G401 (cell line): ENCODE measurements at places on chromosomes 6 and 20. TPM values are rescaled to one million over a fixed set of nuclear protein-coding genes. Genes with fewer than 3 reads are reported as not detected.

GRCh38 chr6:148973538-148974208 is 226.8 kb downstream of the UST start:
- peak; percentile 48 for DNase-seq

- DNase-seq: peak; percentile 15
These were observed 1.2 kb downstream of the SYNCRIP start for GRCh38 chr6:85641522-85641896.

DNA sequence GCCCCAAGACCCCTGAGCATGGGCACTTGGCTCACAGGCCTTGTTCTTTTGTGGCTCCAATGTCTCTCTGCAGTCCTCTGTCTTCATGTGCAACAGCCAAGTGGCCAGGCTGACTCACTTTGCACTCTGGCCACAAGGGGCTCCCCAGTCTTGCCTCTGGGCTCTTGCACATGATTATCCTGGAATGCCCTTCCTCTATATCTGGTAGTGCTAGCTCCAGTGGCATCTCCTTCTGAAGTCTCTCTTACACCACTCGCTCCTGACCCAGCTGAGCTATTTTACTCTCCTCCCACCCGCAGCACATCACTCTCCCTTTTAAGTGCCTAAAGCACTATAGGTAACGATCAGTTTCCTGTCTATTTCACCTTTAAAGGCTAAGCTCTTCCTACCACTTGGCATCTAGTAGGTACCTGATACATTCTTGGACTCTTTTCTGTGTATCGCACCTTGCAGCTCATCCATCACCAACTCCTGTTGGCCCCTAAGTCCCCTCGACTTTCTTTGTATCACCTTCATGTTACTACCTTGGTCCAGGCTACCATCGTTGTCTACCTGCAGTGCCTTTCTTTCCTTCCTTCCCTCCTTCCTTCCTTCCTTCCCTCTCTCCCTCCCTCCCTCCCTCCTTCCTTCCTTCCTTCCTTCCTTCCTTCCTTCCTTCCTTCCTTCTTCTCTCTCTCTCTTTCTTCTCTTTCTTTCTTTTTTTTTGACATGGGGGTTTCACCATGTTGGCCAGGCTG is 211.9 kb upstream of the RNF24 start:
- DNase-seq: no peak

DNA sequence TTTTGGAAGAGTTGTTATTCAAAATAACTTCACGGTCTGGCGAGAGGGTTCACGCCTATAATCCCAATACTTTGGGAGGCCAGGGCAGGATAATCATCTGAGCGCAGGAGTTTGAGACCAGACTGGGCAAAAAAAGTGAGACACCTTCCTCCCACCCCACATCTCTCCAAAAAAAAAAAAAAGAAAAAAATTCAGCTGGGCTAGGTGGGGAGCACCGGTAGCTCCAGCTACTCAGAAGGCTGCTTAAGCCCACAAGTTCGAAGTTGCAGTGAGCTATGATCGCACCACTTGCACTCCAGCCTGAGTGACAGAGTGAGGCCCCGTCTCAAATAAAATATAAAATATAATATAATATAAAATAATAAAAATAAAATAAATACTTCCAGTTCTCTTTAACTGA is 10.4 kb downstream of the OR2B2 start:
- DNase-seq: no peak

- no peak for DNase-seq
These were observed 258.1 kb downstream of the UTRN start for GRCh38 chr6:144543006-144543871.

- peak; percentile 73 for DNase-seq
These were observed 1.2 kb downstream of the FUT9 start for GRCh38 chr6:96017070-96017359.

DNA sequence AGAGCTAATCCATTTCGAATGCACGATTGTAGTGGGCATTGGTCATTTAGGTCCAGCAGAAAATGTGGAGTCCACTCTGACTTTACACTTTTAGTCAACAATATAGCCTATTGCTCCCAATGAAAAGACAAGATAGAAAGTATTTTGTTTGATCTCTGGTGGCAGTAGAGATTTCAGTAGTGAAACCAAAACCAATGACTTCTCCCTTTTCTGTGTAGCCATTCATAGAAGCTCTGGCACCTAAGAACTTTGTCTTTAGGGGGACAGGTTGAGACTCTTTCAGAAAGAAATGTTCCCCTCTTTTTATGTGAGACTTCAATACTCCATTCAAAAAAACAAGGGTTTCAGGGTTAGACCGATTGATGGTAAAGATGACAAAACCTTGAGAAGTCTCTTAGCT is 510.8 kb upstream of the POU3F2 start:
- no peak for DNase-seq

- no peak for DNase-seq
These were observed 262.2 kb upstream of the FLRT3 start for GRCh38 chr20:14599613-14600012.

DNA sequence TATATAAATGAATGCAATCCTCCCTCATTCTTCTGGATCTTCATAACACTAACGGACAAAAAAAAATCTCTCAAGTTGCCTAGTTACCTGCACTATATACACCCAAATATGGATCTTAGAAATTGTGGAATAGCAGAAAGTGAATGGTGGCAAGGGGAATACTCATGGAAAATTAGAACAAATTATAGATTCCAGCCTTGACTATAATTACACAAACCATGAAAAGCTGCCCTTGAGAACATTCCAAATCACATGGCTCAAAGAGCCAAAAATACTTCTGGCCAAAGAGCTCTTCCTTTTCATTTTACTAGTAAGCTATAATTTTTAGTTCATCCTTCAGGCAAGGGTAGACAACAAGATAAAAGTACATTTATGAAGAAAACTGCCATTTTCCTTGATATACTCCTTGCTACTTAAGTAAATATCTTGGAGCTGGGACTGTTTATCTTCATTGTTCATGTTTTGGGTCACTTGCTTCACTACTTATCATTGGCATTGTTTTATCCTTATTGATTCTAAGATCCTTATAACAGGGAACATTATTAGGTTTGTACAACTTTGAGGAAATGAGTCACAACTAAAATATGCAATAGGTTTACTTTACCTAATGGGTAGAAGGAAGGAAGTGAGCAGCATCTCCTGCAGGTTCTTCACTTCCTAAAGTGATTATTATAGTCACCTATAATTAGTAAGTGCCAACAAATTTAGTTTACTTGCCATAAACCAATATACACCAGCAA is 6.4 kb upstream of the MTRES1 start:
- no peak for DNase-seq

- no peak for DNase-seq
These were observed 214.9 kb upstream of the RNF217 start for GRCh38 chr6:124747349-124747748.

PNPLA1 gene
- total RNA-seq: not detected in 2 replicates

DNA sequence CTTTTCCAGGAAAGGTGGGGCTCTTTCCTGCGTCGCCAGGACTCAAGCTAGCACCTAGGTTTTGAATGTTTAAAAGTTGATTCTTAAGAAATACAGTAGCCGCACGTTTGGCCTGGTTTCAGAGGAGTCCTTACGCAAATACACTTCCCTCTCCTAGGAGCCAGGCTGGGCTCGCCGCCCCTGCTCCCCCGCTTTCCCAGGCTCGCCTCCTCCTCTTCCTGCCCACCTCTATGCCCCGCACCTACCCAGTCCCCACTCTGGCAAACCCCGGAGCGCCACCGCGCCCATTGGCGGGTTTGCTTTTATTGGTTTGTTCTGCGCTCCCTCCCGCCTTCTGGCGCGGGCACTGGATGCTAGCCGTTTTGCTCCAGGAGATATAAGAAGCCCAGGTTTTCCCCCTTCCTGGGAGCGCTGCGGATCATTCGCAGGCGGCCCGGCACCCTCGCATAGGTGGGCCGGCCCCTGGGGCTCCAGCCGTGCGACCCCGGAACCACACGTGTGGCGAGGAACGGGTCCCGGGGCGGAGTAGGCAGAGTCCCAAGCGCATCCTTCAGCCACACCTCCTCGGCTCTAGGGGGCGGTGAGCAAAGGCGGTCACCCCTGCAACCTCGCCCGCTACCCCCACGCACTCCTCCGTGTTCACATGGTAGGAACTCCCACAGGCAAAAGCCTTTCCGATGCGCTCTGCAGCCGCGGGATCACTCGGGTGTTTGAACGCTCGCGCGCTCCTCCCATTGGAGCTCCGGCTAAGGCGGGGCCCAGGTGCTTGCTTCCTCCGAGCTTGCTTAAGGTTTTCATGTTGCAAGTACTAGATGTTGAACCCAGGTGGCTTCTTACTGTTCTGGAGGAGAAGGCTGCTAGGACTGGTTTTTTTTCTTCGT is 119.0 kb downstream of the RTN4IP1 start:
- DNase-seq: no peak

- DNase-seq: no peak
These were observed 35.7 kb upstream of the ZMYND8 start for GRCh38 chr20:47392015-47392720.

DNA sequence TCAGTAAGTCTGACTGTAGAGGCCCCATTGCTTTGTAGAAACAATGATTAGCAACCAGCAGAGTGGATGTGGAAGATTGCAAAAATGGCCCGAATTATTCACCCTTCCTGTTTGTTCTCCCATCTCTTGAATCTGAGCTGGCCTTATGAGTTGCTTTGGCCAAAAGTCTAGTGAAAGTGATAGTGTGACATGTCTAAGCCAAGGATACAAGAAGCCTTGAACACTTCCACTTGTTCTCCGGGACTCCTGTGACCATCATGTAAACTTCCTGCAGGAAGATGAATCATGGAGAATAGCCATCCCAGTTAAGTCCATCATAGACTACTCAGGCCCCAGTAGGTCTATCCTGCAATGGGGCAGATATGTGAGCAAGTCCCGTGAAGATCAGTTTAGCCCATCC is 252.0 kb upstream of the JAG1 start:
- DNase-seq: no peak

HCRTR2 gene
- not detected in 2 replicates for total RNA-seq

NOX3 gene
- total RNA-seq: 0.10 TPM in 1 of 2 replicates, not detected in the other

DNA sequence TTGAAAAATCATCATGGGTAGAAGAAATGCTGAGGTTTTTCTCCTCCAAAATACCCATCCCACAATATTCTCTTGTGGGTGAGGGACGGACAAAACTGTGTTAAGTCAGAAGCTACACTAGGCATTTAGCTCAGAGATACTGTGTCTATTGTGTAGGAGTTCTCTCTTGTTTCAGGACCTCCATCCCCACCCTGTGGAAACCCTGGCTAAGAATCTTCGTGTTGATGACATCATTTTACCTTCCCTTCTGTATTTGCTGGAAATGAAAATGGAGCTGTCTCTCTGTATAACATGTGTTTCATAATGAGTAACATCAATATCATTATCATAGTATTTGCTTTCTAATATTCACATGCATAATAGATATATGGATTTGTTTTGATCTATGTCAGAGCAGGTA is 1193.0 kb upstream of the CITED2 start:
- DNase-seq: no peak

- DNase-seq: no peak
These were observed 20.0 kb downstream of the PNLDC1 start for GRCh38 chr6:159819932-159820640.

DNA sequence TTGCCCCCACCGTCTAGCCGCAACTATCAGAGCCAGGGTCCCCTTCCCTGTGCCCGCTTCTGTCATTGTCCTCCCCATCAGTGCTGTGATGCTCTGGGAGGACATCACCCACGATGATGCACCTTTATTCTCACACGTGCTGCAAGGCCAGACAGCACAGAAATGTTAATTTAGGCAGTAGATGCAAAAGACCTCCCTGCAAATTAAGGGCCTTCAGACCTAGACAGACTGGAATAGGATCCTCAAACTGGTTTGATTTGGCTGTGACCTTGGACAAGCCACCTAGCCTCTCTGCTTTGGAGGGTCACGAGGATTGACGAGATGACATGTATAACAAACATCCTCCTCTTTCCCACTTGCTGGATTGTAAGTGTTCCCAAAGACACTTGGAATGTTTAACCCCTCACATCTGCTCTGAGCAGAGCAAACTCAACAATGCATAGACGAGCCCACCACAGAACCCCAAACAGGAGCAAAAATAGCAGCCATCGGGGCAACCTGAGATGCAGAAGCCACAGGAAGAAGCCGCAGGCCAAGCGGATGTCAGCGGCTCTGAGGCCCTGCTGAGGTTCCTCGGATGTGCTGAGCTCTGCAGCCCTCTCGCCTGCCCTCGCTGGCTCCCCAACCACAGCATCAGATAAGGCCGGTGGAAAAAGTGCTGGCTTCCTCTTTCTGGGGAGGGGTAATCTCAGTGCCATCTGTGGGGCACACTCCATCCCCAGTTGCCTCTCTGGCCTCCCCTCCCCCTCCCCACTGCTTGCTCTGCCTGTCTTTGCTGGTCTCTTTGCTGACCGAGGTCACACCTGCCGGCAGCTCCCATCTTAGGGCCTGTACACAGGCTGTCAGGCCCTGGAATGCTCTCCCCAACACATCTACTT is 35.3 kb downstream of the TOX2 start:
- no peak for DNase-seq

LY6G5B gene
- total RNA-seq: 2.0 TPM in 1 of 2 replicates, not detected in the other

REV3L gene
- total RNA-seq: 13.7 and 26.2 TPM in 2 replicates

- DNase-seq: no peak
These were observed 106.1 kb downstream of the NOL4L start for GRCh38 chr20:32479012-32479411.

HLA-DOA gene
- total RNA-seq: 1.4 and 1.7 TPM in 2 replicates

ROS1 gene
- total RNA-seq: not detected in 2 replicates

DNA sequence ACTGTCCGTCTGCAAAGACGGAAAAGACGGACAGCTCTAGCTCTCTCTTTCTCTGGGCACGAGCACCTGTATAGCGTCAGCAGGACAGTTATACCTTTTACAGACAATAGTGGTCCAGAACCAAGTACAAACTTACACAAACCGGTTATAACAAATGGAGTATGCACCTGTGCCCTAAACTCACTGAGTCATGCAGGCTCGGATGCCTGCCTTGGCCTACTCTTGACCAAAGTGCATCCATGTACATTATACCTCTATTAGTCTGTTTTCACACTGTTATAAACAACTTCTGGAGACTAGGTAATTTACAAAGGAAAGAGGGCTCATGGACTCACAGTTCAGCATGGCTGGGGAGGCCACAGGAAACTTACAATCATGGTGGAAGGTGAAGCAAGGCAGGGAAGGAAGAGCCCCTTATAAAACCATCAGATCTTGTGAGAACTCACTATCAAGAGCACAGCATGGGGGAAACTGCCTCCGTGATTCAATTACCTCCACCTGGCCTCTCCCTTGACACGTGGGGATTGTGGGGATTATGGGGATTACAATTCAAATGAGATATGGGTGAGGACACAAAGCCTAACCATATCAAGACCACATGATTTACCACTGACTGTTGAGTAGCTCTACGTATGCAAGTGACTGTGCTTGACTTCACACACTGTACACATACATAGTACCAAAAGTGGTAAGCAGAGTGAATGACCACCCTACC is 23.1 kb downstream of the MAN1A1 start:
- no peak for DNase-seq

ADGRB3 gene
- not detected in 2 replicates for total RNA-seq

- peak; percentile 97 for DNase-seq
These were observed 72.1 kb downstream of the CBFA2T2 start for GRCh38 chr20:33561692-33562601.

GRCh38 chr6:157873735-157874344 is 50.8 kb downstream of the SNX9 start:
- peak; percentile 38 for DNase-seq

GRCh38 chr20:59044295-59044694 is 1.7 kb upstream of the PRELID3B start:
- no peak for DNase-seq

CST5 gene
- not detected in 2 replicates for total RNA-seq
